Regular cardiac myocyte (primary cell): ENCODE measurements at places on chromosomes 1 and 21. TPM values are rescaled to one million over a fixed set of nuclear protein-coding genes. Genes with fewer than 3 reads are reported as not detected.

Gene CEP104
- 13.8 and 17.8 TPM in 2 replicates for total RNA-seq

Gene BLACAT1
- total RNA-seq = not detected in 2 replicates

Gene DDOST
- 228 and 388 TPM in 2 replicates for total RNA-seq

Gene CCDC181
- 0.77 and 1.7 TPM in 2 replicates for total RNA-seq

Gene MRPL24
- total RNA-seq = 30.7 and 69.2 TPM in 2 replicates

Gene LIX1L
- 15.2 and 23.8 TPM in 2 replicates for total RNA-seq

Gene CFAP74
- total RNA-seq = not detected in 2 replicates

Gene LIPI
- total RNA-seq = not detected in 2 replicates

Gene HES4
- total RNA-seq = 4.2 and 7.6 TPM in 2 replicates

Gene RPE65
- not detected in 2 replicates for total RNA-seq

Gene S100A7A
- not detected in 2 replicates for total RNA-seq

Gene HENMT1
- 4.2 TPM in 2 replicates for total RNA-seq
